ENCODE measurements at places on chromosomes 3 and 15. TPM values are rescaled to one million over a fixed set of nuclear protein-coding genes. Genes with fewer than 3 reads are reported as not detected.

- no peak overlapping the region for H3K27ac ChIP-seq
- H3K4me3 ChIP-seq, result no peak overlapping the region
- no peak for DNase-seq
- no peaks in the 10 kb centered on the region for H3K27me3 ChIP-seq
Measured at GRCh38 chr15:62089616-62090015, 22.8 kb downstream of the C2CD4A start.

DNA sequence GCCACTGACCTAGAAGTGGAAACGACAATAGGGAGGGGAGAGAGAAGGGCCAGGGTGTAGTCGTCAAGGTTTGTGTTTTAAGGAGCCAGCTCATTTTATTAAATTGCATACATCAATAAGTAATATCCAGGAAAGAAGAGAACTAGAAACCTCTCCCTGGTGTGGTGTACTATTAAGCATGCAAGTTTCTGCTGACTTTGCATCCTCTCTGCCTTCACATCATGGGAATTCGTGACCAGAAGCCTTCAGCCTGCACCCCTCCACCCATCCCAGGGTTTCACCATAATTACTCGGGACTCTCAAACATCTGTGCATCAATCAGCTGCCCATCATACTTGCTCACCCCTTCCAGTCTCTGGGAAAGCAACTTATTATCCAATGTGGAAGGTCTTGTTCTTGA is 70.9 kb upstream of the UBE3A start:
- H3K27ac ChIP-seq, result no peak overlapping the region
- H3K4me3 ChIP-seq, result no peak overlapping the region
- no peak for DNase-seq
- H3K27me3 ChIP-seq, result no peaks in the 10 kb centered on the region

DNA sequence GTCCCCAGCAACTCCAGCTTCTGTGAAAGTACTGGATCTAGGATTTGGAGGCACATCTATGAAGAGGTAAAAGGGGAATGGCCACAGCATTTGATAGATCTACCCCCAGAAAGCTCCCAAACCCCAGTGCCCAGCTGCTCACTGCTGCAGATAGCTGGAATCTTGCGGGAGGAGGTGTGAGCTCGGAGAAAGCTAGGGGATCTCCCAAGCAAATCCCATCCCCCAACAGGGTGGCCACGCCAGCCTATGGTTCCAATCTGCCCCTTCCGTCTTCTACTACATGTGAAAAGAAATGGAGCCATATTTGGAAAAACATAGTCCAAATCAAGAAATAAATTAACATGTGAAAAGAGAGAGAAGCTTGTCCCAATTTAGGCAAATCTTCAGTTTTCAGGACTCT is 42.0 kb downstream of the SEMA5B start:
- peaks cover 41% of the 10 kb centered on the region for H3K27me3 ChIP-seq
- no peak for DNase-seq
- H3K4me3 ChIP-seq, result no peak overlapping the region
- H3K36me3 ChIP-seq, result no peaks in the 10 kb centered on the region
- no peaks in the 10 kb centered on the region for H3K4me1 ChIP-seq

ACAD9 gene
- total RNA-seq, result 68.5 TPM

BOC gene
- 1.9 TPM for total RNA-seq
